ENCODE measurements at places on chromosomes 2 and 18.

DNA sequence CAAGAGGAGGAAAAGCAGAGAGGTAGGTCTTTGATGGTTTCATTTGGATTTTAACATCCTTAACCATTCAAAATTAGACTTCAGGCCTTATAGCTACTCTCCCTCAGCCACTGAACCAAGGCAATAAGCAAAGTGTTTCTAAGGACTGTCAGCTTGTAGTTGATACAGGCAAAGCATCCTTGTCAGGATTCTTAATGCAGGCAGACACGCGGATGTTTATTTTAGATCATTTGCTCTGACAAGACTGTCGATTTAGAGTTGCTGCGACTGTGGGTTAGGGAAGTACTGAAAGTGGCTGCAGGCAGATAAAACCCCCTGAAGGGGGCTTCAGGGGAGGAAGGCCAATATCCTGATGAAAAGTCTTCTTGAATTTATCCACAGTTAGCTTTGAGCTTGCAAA is 46.6 kb downstream of the CDH20 start:
- DNase-seq = no peak

GRCh38 chr2:216650626-216651257 is 17.5 kb downstream of the IGFBP2 start:
- DNase-seq = no peak

DNA sequence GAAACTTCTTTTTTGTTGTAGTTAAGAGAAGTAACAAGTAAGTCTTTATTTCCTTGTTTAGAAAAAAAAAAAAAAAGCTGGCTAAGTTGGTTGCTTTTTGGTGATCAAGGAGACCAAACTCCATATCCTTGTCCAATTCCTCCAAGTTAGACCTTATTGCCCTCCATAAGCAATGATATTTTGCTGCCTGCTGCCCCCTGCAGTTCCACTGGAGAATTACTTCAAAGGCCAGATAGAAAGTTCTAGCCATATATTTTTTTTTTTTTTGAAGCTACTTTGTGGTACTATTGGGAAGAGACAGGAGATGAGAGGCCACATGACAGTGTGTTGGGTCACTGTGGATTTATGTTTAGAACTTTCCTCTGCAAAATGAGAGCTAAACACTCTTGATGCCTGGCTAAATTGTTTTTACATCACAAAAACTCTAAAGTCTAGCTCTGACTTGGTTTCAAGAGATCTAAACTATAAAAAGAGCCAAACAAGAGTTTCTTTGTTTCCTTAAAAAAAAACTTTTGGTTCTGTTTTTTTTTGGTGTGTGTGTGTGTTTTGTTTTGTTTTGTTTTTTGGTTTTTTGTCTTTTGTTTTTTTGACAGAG is 80.7 kb upstream of the RASGRP3 start:
- no peak for DNase-seq

GRCh38 chr2:178830451-178830850 is 23.2 kb upstream of the TTN start:
- DNase-seq = no peak

- no peak for DNase-seq
Observed at GRCh38 chr2:68800027-68800401, 65.4 kb downstream of the ARHGAP25 start.

- DNase-seq = no peak
Observed at GRCh38 chr2:232714969-232715368, 17.8 kb downstream of the GIGYF2 start.

DNA sequence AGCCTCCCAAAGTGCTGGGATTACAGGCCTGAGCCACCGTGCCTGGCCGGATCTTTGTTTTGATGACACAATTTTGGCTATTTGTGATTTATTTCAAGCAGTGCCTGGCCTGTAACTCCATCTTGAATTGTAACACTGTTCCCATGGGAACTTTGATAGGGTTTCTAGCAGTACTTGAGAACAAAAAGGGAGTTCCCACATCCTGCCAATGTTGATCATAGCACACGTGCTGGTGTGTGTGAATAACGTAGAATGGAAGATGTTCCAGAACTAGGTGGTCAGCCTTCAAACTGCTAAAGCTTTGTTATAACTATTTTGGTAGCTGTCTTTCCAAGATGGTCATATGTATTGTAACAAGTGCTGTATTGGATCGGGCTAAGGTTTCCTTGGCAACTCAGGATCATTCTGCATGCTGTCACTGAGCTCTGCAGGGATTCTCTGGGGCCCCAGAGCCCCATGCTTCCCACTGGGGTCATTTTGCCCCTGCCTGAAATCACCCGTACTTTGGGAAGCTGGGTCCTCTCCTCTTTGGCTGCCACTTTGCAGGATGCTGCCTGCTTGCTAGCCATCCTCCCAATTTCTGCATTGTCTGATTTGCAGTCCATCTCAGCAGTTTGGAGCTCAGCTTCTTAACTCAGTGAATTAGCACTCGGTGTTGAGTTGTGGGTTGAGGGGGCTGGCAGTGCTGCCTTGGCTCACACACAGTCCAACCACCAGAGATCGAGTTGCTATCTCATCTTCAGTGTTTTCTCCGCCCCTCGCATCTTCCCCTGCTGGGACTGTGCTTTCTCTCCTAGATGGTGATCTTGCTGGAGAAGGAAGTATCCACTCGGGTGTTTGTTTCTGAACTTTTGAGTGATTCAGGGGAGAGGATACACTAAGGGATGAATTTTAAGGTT is 26.8 kb downstream of the SH3RF3 start:
- DNase-seq = no peak

DNA sequence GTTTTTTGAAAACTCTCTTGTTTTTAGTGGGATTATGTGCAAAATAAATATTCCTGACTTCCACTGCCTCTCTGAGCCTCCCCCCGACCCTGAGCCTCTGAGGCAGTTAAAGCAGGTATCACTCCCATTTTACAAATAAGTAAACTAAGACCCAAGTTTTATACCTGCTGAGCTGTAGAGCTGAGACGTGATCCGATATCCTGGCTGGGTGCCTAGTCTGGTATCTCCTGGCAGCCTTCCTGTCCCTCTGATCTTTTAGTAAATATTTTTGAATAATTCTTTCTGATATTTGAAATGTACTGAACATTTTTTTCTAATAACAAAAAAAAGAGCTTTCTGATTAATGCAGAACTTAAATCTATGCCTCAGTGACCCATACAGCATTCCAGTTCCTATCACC is 108.3 kb upstream of the NOSTRIN start:
- no peak for DNase-seq

GRCh38 chr18:49588971-49589370 is 27.1 kb downstream of the LIPG start:
- DNase-seq = no peak

DNA sequence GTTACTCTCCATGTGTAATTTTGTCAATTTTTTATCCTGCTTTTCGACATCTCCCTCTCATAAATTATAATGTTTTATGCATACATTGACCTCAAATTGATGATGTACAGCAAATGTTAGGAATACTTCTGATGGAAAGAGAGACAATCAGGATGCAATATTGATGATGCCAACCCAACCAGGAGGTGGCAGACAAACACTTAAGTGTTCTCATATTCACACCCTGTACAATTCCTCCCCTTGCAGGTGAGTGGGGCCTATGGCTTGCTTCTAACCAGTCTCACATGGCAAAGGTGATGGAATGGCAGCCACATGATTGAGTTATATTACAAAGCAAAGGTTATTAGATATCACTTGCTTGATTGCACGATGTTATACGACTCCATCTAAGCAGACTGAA is 594.3 kb upstream of the REG3G start:
- no peak for DNase-seq

DNA sequence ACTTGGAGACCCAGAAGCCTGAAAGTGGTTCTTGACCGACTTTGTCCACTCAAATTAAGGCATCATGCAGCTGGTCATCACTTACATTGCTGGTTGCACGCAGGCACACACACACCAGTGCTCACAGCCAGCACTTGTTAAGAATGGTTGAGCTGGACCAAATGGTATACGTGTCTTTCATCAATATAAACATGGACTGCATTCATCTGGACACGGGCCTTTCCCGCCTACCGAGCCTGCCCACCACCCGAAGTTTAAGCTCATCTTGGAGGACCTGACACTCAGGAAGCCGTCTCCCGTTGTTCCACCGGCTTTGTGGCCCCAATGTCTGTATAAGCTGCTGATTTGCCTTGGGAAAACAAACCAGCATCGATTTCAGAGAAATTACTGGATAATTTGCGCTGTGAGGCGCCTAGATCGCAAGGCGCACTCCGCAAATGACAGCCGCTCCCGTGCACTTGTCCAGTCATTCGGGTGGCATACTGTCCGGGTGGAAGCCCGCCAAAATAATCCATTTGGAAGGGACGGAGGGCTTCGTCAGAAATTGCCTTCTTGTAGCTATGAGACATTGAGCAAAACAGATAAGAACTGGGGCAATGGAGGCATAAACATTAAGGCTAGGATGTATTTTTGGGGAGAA is 40.1 kb upstream of the AKAIN1 start:
- DNase-seq = peak; percentile 39

GRCh38 chr2:135999899-136000298 is 14.5 kb upstream of the DARS1 start:
- no peak for DNase-seq

- DNase-seq = no peak
Observed at GRCh38 chr2:217661378-217661777, 341.4 kb downstream of the TNS1 start.

- no peak for DNase-seq
Observed at GRCh38 chr2:165868211-165868610, 74.2 kb upstream of the GALNT3 start.

DNA sequence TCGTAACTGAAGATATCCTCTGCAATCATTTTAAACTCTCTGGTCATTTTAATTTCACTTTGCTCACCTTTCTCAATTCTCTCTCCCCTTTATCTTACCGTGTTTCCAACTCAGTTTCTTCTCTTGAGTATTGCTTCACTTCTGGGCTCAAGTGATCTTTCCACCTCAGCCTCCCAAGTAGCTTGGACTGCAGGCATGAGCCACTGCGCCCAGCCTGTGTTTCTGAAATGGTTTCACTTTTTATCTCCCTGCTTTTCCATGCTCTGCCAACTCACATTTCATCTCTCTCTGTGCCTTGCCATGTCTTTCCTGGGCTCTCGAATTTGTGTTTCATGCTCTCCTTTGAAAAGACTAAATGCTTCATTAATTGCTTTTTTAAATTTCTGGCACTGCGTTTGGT is 30.5 kb upstream of the TMEM131 start:
- DNase-seq = no peak

DNA sequence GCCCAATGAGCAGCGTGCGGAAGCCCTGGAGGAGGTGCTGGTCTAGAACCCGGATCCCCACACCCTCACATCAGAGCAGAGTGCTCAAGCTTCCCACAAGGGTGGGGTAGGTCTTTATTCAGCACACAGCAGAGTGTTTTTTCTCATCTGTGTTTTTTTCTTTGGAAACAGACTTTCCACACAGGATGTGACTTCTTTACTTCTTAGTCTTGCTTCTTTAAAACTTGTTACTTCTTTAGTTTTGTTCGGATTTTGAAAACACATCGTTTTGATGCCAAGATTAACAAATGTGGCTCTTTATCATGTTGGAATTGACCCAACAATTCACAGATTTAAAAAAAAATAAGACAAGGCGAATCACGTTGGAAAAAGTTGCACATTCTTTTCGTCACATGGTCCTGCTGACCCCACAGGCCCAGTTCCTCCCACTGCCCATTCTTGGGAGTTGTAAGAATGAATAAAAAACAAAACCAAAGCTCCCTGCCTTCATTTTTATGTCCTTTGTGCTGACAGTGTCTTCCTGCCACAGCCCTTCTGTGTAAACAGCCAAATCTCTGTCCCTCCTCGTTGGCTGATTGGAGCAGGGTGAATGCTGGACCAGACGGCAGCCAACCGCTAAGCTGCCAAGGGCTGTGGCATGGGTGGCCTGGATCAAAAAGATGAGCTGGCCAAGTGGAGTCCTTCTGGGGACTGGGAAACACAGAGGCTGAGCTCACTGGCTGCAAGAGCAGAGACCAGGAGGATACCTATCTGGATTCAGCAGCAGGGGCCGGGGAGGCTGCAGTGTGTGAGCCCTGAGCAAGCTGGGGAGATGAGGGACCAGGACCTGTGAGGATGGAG is 81.6 kb downstream of the TWIST2 start:
- no peak for DNase-seq

- DNase-seq = no peak
Observed at GRCh38 chr2:84779781-84780180, 101.1 kb downstream of the TRABD2A start.

DNA sequence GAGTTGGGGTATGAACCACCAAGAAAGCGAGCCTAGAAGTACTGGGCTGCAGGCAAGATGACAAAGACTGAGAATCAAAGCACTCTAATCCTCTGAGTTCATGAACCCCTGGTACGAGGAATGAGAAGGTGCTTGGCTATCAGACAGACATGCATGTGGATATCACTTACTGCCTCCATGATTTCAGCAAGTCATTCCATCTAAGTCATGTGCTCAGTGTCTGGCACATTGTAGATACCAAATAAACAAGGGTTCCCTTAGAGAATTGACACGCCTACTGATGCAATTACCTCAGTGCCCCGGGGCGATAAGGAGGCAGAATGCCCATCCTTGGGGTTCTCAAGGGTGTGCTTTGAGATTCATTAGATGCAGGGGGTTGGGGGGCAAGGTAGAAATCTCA is 125.6 kb upstream of the PKDCC start:
- DNase-seq = no peak

DNA sequence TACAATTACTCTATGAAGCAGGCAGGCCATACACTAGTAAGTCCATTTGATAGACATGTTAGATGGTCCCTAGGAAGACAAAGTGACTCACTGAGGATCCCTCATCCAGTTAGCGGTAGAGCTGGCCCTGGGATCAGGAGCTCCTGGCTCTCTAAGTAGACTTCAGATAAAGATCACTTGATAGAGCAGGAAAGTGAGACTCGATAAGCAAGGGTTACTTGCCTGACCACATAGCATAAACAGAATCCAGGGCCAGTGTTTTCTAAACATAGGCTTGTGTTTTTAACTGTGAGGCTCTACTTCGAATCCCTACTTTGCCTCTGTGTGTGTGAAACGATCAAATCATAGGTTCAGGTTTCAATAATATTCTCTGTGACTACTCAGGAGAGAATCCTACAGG is 355.2 kb upstream of the TRIB2 start:
- no peak for DNase-seq

DNA sequence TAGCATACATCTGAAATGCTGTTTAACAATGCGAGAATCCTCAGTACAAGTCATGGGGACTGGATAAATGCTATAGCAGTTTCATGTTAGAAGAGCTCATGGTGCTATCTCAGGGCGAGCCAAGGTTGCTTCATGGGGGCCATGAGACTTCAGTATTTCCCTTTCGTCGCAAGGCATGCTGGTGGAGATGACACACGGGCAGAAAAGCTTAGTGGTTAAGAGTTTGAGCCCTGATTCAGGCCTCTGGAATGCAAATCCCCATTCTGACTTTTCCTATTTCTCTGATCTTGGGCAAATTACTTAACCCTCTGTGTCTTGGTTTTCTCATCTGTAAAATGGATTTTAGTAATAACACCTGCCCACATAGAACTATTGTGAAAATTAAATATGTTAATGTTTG is 57.4 kb upstream of the EPHA4 start:
- no peak for DNase-seq

DNA sequence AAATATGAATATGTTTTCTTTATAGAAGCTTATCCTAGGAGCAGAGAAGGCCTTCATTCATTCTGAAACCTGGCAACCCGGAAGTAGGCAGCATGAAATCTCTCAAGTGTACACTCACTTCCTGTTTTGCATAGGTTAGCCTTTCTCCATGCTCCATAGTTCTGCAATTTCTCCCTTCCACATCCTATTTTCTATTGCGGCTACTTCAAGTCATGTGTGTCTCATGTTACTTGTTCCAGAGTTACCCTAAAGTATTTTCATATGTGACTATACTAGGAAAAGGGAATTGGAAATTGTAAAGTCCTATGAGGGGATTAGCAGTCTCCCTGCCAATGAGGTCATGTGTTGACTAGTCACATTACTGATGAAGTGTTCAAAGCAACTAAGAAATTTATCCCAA is 320.6 kb downstream of the NCKAP5 start:
- no peak for DNase-seq

Measured in NCI-H2081 treated with DMSO at 0.1 percent for 48 hours (cell line).